ENCODE measurements at places on chromosomes 5 and 9.

DNA sequence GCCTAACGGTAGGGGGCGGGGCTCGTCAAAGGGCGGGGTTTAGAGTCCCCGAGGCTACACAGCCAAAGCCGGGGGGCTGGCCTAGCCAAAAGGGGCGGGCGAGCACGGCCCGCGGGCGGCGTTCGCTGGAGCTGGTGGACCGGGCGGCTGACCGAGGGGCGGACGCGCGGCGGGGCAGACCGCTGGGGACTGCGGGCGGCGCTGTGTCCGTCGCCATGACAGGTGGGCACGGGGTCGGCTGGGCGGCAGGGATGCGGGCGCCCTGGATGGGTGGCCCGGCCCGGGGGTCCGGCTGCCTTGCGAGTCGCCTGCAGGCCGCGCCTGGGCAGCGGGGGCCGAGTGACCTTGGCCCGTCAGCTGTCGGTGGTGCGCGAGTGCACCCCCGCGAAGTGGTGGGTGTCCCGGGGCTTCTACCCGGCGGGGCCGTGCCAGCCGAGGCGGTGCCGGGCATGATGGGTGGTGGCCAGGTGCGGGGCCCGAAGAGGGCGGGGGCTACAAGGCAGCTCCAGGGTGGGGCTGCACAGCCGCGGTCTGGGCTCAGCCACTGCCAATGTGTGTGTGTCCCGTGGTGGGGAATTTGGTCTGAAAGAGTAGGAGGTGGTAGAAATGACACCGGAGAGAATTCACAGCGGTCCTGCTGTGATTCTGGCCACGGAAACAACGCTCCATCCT lies at the start of gene CARD19:
CARD19 (plus strand) TSS at position 87 of the 672 bp plus-strand sequence; CDS start at position 216, 129 bp downstream.
- peak; percentile 57 for DNase-seq

- no peak for DNase-seq
Measured at GRCh38 chr5:152869971-152870370, 464.9 kb upstream of the NMUR2 start.

- no peak for DNase-seq
Measured at GRCh38 chr5:161549106-161549505, 2.6 kb upstream of the GABRB2 start.

- DNase-seq: no peak
Measured at GRCh38 chr9:115957585-115957984, 196.0 kb upstream of the PAPPA start.

DNA sequence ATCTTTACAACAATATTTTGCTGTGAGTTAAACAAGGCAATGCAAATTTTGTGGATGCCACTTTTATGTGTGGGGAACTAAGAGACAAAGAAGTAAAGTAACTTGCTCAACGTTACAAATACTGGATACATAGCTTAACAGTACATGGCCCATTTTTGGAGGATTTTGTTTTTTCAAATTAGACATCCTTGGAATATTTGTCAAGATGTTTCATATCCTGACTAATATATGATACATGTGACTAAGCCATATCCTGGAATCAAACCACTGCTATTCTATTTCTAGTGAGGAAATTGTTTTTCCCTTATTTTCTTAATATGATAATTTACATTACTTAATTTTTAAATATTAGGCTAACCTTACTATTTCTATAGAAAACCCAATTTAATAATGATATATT lies 529.8 kb downstream of the DMRTA1 start:
- no peak for DNase-seq

DNA sequence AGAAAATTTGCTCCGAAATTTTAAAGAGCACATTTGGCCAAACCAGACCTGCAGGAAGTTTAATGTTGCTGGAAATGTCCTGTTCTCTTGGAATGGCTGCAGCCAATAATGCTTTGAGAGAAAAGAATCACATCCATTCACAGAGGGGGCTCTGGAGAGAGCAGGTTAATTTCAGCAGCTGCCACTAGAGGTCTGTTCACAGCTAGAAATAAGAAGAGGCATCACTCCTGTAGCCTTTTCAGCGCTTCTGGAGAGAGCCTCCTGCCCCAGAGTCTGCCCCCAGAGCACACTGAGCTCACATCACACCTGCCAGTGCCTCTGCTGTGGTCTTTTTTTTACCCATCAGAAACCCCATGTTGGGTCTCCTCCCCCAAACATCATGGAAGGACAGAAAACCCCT lies 124.8 kb upstream of the RAD23B start:
- DNase-seq: no peak

GRCh38 chr9:8762479-8763085 lies 963.0 kb upstream of the DMAC1 start:
- no peak for DNase-seq

DNA sequence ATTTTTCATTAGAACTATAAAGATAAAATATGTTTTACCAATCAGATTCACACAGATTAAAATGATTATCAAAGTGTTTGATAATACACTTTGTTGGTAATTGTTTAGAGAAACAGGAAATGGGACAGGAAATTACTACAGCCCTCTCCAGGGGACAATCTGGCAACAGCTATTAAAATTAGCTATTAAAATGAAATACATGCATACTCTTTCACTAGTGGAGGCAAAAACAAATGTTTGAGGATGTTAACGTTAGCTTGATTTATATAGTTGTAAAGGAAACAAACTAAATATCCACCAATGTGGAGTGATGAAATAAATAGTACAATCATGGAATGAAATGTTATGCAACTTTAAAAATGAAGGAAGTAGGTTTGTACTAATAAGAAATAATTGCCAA lies 53.7 kb downstream of the TARS1 start:
- DNase-seq: no peak

DNA sequence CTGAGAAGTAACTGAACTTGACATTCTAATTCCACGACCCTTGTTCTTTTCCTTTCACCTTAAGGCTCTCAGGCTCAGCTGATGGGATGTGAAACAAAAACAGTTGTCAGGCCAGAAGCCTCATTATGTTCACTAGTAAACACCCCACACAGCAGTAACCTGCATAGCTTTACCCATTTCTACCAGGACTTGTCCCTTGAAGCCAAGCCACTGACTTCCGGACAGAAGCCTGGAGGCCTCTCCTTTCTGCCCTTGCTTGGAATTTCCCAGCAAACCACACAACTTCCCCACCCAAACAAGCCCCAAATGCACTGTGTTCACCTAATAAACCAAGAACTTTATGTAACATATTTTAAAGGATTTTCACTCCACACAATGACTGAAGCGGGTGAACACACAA lies 19.6 kb downstream of the PRUNE2 start:
- no peak for DNase-seq

DNA sequence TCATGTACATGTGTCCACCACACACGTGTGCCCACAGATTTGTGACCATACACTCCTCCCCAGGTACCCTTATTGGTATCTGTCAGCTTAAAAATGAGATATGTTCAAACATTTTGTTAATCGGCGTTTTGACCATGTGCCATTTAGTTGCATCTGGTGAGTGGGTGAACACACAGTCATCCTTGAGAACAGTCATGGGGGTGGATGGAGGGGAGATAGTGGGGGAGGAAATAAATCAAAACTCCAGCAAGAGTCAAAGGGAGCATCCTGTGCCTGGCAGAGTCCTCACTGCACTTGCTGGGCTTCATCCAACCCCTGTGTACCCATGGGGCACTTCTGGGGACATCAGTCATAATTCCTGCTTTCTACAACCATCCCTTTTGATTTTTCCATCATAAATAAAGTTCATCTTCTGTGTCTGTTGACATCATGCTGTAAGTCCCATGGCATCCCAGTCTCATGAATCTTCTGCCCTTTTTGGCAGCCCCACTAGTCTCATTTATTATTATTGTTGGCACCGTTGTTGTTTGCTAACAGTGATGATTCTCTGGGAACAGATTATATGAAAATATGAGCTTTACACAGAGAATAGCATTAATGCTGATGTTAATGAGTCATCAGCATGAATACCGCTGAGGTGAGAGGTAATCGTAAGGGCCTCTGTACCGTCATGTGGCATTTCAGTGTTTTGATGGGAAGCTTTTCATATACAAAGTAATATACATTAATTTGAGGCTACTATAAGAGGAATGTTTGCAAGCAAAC lies 24.4 kb upstream of the CLK4 start:
- DNase-seq: no peak

GRCh38 chr5:81422671-81423070 lies 28.7 kb upstream of the ACOT12 start:
- no peak for DNase-seq

GRCh38 chr5:34657988-34658387 lies 1.9 kb downstream of the RAI14 start:
- DNase-seq: no peak

DNA sequence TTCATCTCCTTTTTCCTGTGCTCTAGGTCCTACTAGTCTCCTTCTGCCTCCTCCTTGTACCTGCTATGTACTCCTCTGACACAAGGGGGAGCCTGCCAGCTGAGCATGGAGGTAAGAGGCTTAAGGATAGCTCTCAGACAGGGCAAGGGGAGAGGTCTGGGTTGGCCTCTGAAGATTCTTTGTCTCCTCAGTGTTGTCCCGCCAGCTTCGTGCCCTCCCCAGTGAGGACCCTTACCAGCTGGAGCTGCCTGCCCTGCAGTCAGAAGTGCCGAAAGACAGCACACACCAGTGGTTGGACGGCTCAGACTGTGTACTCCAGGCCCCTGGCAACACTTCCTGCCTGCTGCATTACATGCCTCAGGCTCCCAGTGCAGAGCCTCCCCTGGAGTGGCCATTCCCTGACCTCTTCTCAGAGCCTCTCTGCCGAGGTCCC lies 3.8 kb downstream of the CREB3 start:
- peak; percentile 68 for DNase-seq

- DNase-seq: no peak
Measured at GRCh38 chr9:13146840-13147239, 132.7 kb downstream of the MPDZ start.

GRCh38 chr5:14204785-14205321 lies 61.7 kb downstream of the TRIO start:
- DNase-seq: peak; percentile 74

- DNase-seq: no peak
Measured at GRCh38 chr9:127585161-127585819, 26.8 kb upstream of the STXBP1 start.

GRCh38 chr5:16626696-16627264 lies 10.0 kb upstream of the RETREG1 start:
- no peak for DNase-seq

DNA sequence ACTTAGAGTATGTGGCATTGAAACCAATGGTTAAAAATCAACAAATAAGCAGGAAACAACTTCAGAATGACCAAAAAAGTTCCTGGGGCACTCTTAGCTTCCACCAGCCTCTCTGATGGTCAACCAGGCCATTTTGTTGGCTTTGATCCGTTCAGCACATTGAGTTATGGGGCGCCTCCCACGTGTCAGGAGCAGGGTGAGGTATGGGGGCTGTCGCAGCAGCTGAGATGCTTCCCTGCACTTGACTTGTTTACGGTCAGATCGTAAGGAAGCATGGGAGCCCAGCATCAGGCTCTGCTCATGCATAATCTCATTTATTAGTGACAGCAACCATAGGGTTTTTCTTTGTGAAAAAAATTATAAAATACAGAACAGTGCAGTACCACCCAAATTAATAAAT lies 16.7 kb downstream of the SYK start:
- DNase-seq: no peak

DNA sequence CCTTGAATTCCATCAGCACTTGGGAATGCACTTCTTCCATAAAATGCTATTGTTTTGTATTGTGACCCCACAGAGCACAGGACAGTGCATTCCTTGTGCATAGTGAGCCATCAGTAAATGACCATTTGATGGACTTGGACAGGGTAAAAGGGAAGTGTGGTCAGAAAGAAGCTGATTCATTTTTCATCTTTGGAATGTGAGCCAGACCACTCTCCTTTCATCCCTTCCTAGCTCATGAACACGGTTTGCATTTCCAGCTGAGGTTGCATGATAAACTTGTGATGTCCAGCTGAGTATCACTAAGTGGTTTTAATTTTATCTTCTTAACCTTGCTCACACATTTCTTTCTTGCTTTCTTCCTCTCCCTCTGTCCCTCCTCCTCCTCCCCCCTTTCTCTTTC lies 101.3 kb downstream of the NUDT12 start:
- DNase-seq: no peak

- no peak for DNase-seq
Measured at GRCh38 chr5:39193553-39194465, 25.6 kb downstream of the FYB1 start.

- DNase-seq: no peak
Measured at GRCh38 chr9:98687911-98688310, 20.8 kb downstream of the GABBR2 start.

DNA sequence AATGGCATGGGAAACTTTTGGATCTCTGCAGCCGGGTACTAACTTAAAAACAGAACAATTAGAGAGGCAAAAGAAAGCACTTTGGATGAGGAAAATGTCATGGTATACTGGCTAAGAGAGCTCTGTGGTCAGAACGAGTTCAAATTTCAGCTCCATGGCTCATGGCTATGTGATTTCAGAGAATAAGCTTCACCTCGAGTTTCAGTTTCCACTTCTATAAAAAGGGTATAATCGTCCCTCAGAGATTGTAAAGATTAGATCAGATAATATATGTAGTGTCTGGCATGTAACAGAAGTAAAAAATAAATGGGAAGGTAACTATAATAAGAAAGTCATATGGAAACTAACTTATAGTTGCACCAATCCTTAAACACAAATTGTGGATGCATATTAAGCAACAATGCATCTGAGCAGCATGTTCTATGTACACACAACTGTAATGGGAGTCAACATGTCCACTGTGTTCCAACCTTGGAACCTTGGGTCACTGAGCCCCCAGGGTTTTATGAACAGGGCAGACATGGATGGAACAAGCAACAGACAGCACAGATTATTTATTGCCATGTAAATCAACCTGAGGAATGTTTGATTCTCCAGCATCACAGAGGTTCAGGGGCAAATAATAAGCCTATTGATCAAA lies 145.4 kb downstream of the MAPKAP1 start:
- DNase-seq: no peak

DNA sequence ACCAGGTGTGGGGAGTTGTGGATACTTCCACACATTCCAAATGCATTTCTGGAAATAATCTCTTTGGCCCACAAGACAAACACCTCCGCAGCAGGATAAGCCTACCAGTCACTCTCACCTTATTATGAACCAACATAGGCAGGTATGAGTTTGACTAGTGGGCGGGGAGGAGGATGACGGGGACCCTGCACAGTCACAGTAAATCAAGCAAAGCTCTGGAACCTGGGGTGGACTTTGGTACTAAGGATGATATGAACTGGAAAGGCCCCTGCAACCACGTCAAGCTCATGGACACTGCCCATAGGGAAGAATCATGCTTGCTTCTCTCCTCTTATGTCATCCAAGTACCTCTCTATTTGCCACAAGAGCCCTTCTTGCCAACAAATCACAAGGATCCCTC lies 259.4 kb downstream of the HSPA4 start:
- DNase-seq: no peak

DNA sequence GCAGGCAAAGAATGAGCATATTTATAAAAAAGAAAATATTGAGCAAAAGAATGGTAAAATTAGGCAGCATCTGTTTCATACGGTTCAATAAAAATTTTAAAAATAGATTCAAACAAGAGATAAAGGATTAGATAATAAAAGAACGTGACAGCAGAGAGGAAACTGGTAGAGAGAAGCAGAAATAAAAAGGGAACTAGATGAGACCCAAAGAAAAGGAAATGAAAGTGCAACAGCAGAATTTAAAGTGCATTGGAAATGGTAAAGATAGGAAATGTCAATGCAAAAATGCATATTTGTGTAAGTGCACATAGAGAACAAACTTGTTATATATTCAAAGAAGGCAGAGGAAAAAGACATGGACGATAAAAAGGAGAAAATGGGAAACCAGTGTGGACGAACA lies 70.2 kb downstream of the SUSD1 start:
- DNase-seq: no peak
